Stimulated activated CD8-positive, alpha-beta memory T cell treated with anti-CD3 and anti-CD28 coated beads, Interleukin-4, amount 100 ng/mL, for 1 hour (primary cell): ENCODE measurements at places on chromosomes 7 and 10.

DNA sequence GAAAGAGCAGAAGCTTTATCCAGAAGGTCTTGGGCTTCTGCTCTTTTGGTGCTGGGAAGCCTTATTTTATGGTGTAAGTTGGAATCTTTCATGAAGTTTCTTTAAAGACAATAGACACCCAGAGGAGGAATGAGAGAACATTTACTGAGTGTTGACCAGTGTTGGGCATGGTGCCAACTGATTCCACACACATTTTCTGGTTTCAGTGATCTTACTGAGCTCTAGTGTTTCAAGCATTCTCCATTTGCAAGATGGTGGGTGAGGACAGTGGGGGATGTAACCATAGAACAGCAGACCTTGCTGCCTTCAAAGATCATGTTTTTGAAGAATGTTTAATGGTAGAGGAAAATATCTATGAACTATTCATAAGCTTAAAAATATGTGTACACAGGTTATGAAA is 114.6 kb downstream of the LRMDA start:
- no peak for DNase-seq

GRCh38 chr10:63689768-63690167 is 168.6 kb downstream of the REEP3 start:
- DNase-seq = no peak

DNA sequence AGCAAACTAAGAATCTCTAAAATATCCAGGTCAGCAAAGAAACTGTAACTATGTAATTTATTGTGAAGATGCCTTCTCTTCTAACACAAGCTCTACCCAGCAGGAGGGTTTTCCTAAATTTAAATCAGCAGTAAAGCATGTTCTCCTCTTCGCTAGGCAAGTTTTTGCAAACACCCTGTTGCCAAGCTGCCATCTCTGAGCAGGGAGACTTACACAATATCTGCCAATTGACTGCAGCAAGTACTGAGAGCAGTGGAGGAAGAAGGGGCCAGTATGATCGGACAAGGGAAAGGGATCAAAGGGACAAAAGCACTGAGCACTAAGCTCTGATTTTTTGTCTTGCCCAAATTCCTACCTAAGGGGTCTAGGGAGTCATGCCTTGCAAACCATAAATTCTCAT is 16.0 kb upstream of the LANCL2 start:
- no peak for DNase-seq

GRCh38 chr10:130438861-130439260 is 302.7 kb downstream of the GLRX3 start:
- no peak for DNase-seq

- DNase-seq = no peak
Observed at GRCh38 chr10:119299531-119299930, 92.2 kb downstream of the GRK5 start.

DNA sequence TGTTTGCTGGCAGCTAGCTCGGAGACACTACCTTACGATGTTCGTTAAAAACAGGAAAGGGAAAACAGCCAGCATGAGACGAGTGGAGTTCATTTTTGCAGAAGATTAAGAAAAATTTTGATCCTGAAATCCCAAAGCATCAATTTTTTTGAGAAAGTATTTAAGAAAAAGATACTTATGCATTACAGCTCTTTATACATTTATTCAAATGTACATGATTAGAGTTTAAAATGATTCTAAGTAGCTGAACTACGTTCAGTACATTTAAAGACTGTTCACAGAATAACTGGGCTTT is 34.7 kb downstream of the CNPY1 start:
- DNase-seq = no peak

GRCh38 chr7:151697515-151697895 is 177.8 kb upstream of the RHEB start:
- DNase-seq = no peak

GRCh38 chr7:38585572-38586354 is 45.4 kb downstream of the AMPH start:
- DNase-seq = no peak

GRCh38 chr10:122239578-122240257 is 31.4 kb upstream of the BTBD16 start:
- DNase-seq = no peak

DNA sequence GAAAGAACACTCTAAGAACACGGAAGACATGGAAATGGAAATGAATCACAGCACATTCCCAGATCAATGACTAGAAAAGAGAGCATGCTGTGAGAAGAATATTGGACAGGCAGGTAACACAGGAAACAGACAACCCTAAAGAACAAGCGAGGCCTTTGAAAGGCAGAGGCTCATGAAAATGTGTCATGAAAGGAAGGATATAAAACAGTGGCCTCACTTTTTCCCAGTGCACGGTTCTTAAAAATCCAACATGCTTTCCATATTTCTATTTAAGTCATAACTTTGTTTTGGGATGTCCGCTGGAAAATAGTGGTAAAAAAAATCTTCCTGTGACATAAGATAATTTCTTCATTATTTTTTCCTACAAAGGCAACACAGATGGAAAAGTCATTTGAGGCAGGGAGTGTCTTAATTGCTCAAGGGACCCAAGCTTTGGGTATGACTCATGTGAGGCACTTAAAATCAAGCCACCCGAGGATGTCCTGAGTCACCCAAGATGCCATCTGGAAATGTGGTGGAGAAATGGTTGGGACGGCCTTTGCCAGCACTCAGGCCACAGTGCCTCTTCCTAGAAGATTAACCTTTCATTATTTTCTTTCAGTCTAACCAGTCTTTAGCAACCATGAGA is 17.0 kb downstream of the ITIH5 start:
- no peak for DNase-seq

GRCh38 chr10:69994262-69994661 is 58.4 kb upstream of the MACROH2A2 start:
- DNase-seq = no peak

- DNase-seq = no peak
Observed at GRCh38 chr7:2104107-2104710, 128.5 kb downstream of the MAD1L1 start.

DNA sequence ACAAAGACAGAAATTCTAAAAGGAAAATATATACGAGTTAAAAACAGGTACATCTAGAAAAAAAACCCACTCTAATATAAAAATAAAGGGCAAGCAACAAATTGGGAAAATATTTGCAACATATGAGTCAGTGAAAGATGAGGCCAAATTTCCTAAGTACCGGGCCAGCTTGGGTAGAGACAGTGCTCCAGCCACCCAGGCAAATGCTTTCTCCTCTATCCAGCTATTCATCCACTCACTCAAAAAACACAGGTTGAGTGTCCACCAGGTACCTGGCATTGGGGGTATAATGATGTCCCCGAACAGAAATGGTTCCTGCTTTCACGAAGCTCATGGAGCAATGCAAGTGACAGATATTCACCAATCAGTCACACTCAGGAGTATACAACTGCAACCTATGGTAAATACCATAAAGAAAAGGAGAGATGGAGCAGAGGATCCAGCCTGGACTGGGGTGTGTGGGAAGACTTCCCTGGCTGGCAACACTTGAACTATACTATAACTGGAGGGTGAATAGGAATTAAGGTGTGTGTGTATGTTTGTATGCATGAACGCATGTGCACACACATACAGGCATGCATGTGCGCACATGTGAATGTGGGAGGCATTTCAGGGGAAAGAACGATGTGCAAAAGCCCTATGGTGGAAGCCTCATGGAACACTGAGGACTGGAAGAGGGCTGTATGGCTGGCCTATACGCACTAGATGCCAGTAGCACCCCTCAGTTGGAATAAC is 2.3 kb downstream of the ARHGAP22 start:
- DNase-seq = no peak

DNA sequence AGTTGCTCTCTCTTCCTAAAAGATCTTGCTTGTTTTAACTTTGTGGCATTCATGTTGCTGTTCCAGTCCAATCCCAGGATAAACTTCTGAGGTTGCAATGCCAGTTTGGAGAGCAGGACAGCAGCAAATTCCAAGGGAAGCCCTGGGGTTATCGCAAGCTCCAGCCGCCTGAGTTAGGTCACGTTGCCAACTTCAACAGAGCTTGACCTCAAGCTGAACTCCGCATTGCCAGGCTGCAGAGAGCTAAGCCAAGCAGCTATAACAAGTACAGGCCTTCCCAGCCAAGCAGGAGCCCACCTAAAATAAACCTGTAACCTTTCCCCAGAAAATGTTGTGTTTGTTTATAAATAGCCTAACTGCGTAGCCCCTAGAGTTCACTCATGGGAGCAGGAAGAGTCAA is 138.9 kb upstream of the LYZL1 start:
- no peak for DNase-seq

DNA sequence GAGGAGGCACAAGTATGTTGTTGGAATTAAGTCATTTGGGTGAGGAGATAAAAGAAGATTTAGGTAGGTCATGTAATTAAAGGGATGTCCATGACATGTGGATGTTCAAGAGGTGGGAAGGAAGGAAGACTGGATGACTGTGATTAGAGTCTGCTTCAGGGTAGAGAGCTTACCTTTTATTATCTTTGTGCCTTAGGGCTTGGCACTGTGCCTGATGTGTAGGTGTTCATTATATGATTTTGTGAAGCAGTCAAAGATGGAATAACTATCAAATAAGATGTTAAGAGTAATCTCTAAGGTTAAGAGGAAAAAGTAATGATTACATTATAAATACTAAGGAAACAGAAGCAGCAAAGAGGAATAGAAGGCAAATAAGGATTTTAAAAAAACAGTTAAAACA is 97.8 kb downstream of the CDK14 start:
- DNase-seq = no peak

GRCh38 chr7:28036696-28037095 is 143.9 kb downstream of the JAZF1 start:
- DNase-seq = no peak

- DNase-seq = no peak
Observed at GRCh38 chr7:84637568-84638338, 443.2 kb upstream of the SEMA3A start.

GRCh38 chr7:2494191-2495130 is 18.3 kb upstream of the GRIFIN start:
- DNase-seq = no peak

GRCh38 chr7:1761774-1762173 is 91.7 kb downstream of the ELFN1 start:
- no peak for DNase-seq

DNA sequence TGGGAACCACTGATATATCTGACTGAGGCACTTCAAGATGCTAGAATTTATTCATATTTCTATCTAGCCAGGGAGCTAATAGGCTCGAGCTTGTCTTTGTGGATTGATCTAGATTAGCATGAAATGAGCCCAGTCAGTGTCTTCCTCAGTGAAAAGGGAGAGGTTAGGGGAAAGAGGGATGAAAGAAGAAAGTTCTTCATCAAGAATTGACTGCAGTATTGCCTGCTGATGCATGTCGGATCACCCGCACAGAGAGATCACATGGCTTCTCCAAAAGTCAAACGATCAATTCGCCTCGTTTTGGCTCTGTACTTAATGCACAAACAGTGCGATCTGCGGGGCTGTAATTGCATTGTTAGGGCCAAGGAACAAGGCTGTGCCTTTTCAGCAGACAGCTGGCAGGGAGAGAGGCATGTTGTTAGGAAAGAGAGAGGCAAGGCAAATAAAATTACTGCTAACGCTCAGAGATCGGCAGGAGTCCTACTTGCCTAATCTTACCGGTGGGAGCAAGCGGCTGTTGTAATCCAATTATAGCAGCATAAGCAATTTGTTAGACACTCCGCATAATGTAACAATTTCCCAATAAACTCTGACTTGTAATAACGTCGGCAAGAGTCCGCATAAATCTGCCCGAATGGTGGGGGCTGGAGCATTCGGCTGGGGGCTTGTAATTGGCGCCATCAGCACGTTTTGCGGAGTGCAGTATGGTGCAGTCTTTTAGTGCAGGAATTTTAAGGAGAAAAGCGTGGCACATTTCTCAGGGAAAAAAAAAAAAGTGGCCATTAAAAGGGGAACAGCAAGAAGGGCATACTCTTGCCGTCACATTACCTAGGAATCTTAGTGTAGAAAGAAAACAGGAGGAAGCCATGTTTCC is 102.1 kb downstream of the POLL start:
- DNase-seq = no peak

DNA sequence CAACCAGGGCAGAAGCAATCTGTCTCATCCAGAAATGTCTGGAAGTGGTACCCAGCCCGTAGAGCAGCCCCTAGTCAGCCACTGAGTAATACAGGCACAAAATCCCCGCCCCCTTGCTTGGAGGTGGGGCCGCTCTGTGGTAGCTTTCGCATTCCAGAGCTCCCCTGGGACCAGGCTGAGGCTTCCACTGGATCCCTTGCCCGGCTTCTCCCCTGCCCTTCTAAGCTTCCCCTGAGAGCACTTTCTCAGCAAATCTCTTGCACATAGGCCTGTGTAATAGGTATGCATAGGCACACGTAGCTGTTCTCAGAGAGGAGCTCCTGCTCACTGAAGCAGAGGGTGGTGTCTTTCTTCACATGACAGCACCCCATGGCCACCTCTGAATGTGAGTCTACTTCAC is 144.2 kb downstream of the BMS1 start:
- no peak for DNase-seq

DNA sequence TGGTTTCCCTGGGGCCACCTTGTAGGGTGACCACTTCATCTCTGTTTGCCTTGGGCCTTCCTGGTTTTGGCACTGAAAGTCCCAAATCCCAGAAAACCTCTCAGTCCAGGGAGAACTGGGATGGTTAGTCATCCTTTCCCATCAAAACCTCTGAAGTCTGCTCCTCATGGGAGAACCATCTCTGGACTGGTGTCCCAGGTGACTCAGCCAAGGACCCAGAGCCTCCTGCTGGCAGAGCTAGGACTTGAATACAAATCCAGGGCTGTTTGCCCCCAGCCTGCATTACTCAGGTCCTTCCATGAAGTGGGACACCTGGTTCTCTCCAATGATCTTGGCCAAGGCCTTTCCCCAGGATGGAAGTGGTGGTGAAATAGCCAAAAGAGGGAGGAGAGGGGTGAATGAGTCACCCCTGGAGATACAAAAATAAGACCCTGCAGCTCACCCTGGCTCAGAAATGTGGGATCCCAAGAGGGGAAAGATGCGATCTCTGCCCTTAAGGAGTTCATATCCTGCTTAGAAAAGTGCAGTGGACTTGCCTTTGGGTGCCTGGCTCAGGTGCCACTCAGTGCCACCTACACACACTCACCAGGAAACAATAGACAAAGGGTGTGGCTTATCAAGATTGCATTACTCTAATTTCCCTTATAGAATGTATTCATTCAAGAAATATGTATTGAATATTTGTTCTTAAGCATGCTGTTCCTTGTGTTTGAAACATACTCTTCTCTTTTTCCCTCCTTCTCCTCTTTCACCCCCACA is 22.0 kb downstream of the ADRA2A start:
- no peak for DNase-seq

DNA sequence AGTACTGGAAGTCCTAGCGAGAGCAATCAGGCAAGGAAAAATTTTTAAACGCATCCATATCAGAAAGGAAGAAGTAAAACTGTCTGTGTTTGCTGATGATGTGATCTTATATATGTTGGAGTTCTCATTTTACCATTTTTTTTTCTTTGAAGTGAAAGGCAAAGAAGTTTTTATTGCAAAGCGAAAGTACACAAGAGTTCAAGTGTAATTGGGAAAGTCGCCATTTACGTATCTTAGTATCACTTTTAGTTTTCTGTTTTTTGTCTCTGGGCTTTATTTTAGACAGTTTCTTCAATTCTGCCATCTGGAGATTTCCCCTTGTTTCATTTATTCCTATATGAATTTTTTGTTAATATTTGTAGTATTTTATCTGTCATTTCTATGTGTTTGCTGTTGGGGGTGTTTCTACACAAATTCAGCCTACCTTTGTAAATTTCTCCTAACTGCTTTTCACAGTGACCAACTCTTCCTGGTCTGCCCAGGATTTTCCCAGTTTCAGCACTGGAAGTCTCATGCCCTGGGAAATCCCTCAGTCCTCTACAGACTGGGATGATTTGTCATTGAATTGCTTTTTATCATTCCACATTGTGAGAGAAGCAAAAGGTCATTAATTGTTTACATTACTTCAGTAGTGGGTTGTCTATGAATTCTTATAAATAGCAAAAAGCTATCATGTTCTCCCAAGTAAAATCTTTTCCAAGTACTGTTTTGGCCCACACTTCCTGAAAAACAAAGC is 23.2 kb downstream of the BET1 start:
- DNase-seq = no peak
